Psoas muscle (tissue), 8 donors: ENCODE measurements at places on chromosomes 5 and 9. TPM values are rescaled to one million over a fixed set of nuclear protein-coding genes. Genes with fewer than 3 reads are reported as not detected.

The HNRNPH1 gene
- polyA plus RNA-seq, result 142 TPM

The PFN3 gene
- polyA plus RNA-seq, result not detected

The PPP2R2B gene
- polyA plus RNA-seq, result 0.07 TPM

The DOCK2 gene
- 0.67 TPM for polyA plus RNA-seq

The PCDHGA3 gene
- 0.67 TPM for polyA plus RNA-seq

The ZNF879 gene
- 1.9 TPM for polyA plus RNA-seq

The MEF2C gene
- 32.0 TPM for polyA plus RNA-seq

The AGXT2 gene
- not detected for polyA plus RNA-seq

The MZB1 gene
- 0.25 TPM for polyA plus RNA-seq

The ISL1 gene
- polyA plus RNA-seq, result 0.07 TPM

The CARD6 gene
- polyA plus RNA-seq, result 2.9 TPM
